HAP-1 (cell line): ENCODE measurements at places on chromosomes 3 and 15.
A peak's percentile ranks its signal among the peaks of the same experiment; 100 is the strongest.

GRCh38 chr15:101391431-101391830, 96.4 kb upstream of the SNRPA1 start:
- no peak for DNase-seq

GRCh38 chr15:101533371-101534140, 44.0 kb upstream of the PCSK6 start:
- DNase-seq: no peak

GRCh38 chr3:100264242-100264641, 3.5 kb downstream of the TBC1D23 start:
- DNase-seq: no peak

DNA sequence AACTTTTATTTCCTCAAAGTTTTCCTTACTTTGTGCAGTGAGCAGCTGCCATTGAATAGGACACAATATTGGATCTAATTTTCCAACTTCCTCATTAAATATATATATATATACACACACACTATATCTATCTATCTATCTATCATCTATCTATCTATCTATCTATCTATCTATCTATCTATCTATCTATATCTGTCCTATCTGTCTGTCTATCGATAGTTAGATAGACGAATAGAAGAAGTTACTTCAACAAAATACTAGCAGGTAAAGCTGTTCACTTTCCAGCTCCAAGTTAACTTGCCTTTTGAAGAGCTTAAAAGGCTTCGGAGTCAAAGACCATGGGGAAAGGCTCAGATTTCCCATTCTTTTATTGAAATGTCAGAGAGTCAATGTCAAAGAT, 3.6 kb upstream of the DLG1 start:
- DNase-seq: no peak

DNA sequence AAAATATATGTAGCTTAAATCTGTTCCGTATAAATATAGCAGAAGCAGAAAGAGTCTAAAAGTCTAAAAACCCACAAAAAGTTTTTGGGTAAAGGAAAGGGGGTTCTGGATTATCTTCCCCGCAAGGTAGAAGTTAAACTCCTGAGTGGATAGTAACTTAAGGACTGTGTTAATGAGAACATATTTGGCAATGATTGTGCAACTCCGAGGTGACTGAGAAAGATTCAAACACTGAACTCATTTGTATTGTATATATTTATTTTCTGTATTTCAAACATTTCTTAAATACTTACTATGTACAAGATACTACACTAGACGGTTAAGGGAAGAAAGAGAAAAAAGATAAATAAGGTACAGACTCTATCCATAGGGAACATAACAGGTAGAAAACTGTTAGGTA, 72.7 kb upstream of the PPIB start:
- no peak for DNase-seq

- no peak for DNase-seq
Observed at GRCh38 chr15:72205273-72205672, 7.7 kb upstream of the GRAMD2A start.

GRCh38 chr3:37241880-37242279, 67.5 kb upstream of the LRRFIP2 start:
- DNase-seq: no peak

DNA sequence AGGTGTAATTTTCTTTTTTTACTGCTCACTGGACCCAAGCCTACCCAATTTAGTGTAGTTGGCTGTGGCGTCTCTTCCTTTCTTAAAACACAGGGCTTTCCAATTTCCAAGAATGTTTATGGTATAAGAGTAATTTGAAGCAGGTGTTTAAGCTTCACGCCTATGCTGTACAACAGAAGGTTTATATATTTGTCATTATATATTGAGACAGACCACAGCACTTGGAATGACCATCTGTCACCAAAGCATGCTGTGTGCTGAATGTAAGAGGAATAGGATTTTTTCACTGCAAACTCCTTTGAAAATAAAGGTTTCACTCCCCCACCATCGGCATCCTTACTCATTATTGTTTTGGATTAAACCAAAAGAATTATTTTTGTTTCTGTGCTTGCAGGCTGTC, 325.7 kb downstream of the OTOL1 start:
- no peak for DNase-seq

GRCh38 chr3:27591312-27592210, 107.4 kb upstream of the SLC4A7 start:
- DNase-seq: no peak

DNA sequence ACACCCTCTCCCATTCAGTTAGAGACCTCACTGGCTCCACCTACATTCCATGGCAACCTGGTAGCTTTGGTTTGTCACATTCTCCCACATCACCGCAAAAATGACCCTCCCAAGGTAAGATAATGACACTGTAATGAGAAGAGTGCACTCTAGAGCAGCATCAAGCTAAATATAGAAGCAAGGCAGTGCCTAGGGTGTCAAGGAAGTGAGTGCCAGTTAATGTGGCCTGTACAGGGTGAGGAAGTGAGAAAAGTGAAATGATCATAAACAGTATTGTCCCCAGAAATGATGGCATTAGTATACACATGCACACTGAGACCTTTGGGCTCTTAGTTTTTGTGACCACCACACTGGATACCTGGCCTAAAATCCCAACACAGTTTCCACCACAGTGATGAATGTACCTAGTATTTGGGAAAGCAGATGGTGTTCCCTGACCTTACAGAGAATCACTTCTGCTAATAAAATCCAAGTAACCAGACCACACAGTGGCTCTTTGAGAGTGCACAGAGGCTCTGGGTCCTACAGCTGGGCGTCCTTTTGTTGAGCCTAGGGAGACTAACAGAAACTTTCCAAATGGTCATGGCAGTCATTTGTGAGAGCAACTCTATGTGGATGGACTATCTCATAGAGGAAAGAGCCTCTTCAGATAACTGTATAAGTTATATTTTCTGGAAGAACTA, 106.6 kb downstream of the ARPP21 start:
- no peak for DNase-seq

GRCh38 chr15:55267401-55268175, 22.0 kb downstream of the RAB27A start:
- DNase-seq: no peak

GRCh38 chr3:10247679-10248183, 528 bp upstream of the TATDN2 start:
- DNase-seq: no peak

- no peak for DNase-seq
Observed at GRCh38 chr15:39555885-39556284, 25.0 kb upstream of the THBS1 start.

- DNase-seq: no peak
Observed at GRCh38 chr3:101642441-101642840, 34.5 kb downstream of the ZBTB11 start.

DNA sequence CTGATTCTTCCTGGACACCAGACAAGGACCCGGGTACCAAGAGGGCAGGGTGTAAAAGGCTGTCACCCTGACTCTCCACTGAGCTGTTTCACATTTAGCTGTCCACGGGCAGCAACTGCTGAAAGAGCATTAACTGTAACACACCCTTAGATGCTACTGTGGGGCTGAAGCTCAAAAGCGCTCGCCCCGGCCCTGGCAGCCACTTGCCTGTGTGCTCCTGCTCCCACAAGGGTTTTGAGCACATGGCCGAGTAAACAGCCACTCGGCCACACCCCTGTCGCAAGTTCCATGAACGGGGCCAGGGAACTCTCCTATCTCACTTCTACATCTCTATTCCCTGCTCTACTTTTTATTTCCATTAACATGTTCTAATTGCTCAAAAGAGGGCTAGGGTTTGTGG, 421.7 kb downstream of the TUSC7 start:
- DNase-seq: no peak

GRCh38 chr3:182508919-182509711, 284.2 kb upstream of the ATP11B start:
- no peak for DNase-seq

- DNase-seq: no peak
Observed at GRCh38 chr3:190886945-190887344, 24.5 kb upstream of the GMNC start.

GRCh38 chr3:42590989-42591756, 513 bp downstream of the SS18L2 start:
- no peak for DNase-seq

GRCh38 chr15:90024406-90024805, 23.3 kb downstream of the ZNF710 start:
- DNase-seq: no peak

GRCh38 chr3:47601281-47601680, 22.6 kb upstream of the CSPG5 start:
- no peak for DNase-seq

DNA sequence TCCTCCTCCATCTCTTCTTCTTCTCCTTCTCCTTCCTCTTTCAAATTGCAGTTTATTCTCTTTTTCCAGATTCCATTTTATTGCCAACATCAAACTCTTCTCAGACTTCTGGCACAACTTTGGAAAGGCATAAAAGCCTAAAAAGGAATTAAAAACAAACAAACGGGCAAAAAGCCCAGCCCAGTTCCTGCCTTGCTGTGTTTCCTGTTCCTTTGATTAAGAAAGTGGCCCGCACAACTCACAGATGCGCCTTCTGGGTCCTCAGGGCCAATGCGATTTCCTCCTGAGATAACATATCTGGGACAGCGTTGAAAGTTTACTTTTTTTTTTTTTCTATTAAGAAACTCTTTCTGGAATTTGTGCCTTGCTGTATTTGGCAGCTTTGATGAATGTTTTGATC, 158.7 kb upstream of the UBE3A start:
- no peak for DNase-seq

DNA sequence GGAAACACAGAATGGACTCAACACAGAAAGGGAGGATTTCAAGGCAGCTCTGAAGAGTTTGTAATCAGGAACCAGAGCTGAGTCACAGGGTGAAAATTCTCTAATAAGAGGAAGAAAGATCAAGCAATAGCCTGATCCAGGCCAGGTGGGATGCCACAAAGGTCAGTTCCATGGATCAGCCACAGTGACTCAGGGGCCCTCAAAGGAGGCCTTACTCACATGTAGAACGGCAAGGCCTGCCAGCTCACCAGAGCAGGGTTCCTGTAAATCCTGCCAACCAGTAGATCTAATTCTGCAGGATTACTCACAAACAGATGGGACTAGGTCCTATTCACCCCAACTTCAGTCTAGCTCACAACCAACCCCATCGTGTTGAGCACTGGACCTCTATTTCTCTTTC, 78.3 kb upstream of the PPP2R3A start:
- no peak for DNase-seq

DNA sequence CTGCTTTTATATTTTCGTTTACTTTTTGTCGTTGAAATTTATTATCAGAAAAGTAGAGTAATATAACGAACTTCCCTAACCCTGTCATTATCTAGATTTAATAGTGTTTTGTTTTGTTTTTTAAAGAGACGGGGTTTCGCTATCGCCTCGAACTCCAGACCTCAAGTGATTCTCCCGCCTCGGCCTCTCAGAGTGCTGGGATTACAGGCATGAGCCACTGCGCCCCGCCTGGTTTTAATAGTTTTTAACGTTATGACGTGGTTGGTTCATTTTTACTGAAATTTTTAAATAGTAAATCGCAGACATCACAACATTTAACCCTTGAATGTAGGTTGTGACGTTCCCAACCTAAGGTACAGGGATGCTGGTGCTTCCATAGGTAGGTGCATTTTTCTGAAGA, 1.0 kb downstream of the NGRN start:
- peak; percentile 39 for DNase-seq

DNA sequence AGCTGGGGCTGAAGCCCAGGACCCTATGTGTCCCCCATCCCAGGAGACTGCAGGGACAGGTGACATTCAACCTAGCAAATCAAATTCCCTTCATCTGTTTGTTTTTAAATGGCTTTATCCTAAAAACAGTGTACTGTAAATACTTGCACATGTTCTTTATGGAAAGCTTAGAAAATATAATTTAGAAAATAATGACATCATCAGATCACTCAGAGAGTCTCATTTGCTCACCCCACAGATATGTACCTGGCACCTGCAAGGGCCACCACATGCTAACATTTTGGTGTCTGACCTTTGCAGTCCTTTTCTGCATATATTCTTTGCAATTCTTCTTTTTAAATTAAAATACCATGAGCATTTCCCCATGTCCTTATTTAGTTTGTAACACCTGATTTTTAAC, 58.6 kb upstream of the FGD5 start:
- no peak for DNase-seq

- no peak for DNase-seq
Observed at GRCh38 chr15:90097475-90097874, 4.8 kb downstream of the IDH2 start.

DNA sequence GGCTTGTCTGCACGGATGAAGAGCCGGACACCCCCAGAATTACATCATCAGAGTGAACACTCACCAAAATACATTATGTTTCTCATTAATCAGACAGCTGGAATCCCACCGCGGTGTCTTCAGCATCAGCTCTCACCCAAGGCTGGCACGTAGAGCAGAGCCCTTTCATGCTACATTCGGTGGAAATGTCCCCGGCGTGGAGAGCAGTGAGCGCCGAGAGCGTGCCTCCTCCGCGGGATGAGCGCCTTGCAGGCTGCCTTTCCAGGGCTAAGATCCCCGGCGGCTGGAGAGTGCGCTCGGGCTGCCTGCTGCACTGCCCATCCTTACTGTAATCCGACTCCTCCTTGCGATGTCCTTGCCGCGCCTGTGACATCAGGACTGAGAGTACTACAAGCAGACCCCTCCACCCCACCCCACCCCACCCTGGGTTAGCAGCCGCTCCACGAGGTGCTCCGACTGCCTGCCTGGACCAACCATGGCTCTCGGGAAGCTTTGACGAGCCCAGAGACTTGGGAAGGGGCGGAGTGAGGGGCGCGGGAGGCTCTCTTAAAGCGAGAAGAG, at the start of gene ZNF385D:
ZNF385D (minus strand) TSS at position 380 of the 561 bp plus-strand sequence; CDS start at position 86, 294 bp downstream.
- peak; percentile 54 for DNase-seq

DNA sequence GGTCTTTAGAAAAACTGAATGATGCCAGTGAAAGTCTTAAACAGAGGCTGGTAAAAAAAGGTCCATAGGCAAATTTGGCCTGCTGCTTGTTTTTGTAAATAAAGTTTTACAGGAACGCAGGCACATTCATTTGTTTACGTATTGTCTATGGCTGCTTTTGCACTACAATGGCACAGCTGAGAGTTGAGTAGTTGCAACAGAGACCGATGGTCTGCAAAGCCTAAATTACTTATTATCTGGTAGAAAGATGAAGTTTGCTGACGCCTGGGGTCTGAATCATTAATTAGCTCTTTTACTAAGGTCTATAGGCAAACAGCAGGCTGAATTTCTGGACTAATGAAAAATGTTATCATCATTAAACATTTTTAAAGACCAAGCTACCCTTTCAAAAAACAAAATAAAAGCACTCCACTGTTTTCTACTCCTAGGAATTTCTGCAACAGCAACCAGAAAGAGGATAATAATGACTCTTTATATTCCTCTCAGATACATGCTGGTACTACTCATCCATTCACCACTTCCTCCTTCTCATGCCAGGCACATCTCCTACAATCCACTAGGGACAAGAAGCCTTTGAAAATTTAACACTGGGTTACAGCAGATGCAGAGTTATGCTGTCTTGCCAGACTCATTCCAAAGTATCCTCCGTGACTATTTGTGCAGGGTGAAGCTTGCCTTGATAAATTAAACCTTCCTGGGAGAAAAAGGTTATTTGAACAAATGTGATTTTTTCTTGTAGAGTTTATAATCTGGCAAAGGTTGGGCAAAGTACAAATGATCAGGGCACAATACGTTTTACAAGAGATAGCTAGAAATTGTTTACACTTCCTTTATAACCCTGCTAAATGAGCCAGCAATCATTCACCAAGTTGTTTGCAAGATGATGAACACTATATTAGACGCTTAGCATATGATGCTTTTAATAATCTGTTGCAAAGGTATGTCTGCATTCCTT, 6.0 kb downstream of the GATM start:
- DNase-seq: no peak

GRCh38 chr15:40438712-40439111, 2.0 kb upstream of the BAHD1 start:
- no peak for DNase-seq

- no peak for DNase-seq
Observed at GRCh38 chr3:29597376-29598008, 316.6 kb downstream of the RBMS3 start.
